ENCODE measurements at places on chromosomes 2 and 18.

GRCh38 chr2:127191331-127192219 is 28.5 kb downstream of the CYP27C1 start:
- no peak for DNase-seq

GRCh38 chr2:208266936-208267335 is 881 bp downstream of the PIKFYVE start:
- DNase-seq = no peak

DNA sequence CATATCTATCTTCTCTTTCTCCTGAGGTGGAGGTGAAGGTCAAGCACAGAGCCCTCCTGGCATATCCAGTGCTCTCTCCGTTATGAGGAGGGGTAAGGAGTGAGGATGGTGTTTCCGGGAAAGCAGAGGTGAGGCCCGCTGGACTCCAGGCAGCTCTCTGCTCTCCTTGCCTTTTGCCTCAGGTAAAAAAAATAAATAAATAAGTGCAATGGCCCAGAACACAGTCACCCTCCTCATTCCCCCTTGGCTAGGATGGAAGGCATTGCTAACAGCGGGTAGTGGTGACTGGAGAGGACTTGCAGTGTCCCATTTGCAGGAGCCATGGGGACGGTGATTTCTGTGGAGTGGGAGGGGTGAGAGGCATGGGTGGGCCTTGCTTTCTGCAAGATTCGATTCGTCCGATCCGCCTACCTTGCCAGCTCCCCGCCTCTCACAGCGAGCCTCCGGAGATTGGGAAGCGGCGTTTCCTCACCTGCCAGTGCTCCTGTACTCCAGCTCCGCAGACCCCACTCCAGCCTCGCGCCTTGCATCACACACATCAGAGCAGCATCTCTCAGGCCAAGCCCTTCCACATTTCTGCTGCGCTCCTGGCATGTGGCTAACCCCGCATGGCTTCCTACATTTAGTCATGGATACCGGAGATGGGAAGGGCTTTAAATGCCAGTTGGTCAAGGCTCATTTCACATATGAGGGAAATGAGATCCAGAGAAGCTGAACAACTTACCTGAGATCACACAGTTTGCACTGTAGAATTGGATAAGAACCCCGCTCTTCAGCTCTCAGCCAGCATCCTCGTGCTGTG is 155.2 kb downstream of the VAPA start:
- DNase-seq = no peak

- no peak for DNase-seq
Measured at GRCh38 chr2:42951263-42951938, 159.0 kb upstream of the HAAO start.

DNA sequence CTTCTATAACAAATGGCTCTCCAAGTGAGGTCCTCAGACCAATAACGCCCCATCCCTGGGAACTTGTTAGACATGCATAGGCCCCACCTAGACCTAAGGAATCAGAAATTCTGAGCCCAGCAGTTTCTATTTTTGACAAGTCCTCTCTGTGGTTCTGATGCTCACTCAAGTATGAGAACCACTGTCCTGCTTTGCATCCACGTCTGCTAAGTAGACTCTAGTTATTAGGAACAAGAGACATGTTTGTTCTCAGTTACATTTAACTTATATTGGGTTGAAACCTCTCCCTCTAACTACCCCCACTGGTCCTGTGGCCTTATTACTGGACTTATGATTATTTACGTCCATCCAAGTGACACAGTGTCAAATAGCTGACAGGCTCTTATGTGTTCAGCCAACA is 70.3 kb downstream of the TMEM17 start:
- DNase-seq = no peak

- DNase-seq = no peak
Measured at GRCh38 chr2:74181739-74182138, 3.1 kb upstream of the MOB1A start.

- no peak for DNase-seq
Measured at GRCh38 chr2:46505472-46505783, 26.1 kb downstream of the TMEM247 start.

DNA sequence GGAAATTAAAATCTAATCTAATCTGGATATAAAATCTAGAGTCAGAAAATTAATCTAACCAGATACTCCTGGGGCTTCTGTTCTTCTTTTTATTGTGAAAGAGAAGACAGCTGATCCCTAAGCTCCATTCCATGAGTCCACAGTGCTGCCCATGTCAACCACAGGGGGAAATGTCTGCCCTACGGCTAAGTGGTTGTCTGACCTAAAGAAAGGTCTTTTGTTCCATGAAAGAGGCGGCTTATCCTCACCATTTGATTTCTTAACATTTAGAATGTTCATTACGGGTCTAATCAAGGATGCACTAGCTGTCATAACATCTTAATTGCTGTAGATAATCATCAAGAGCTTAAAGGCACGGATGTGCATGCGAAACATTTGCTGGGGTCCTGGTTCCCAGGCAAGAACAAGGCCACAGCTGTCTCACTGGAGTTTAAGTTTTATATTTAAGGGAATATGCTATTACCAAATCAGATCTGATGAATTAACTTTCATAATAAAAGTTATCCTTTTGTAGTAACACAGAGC is 162.6 kb downstream of the PAX3 start:
- DNase-seq = no peak

GRCh38 chr2:85539361-85540132 is 579 bp downstream of the MAT2A start:
- DNase-seq = peak; percentile 40

- DNase-seq = no peak
Measured at GRCh38 chr2:136727973-136728699, 37.2 kb upstream of the THSD7B start.

DNA sequence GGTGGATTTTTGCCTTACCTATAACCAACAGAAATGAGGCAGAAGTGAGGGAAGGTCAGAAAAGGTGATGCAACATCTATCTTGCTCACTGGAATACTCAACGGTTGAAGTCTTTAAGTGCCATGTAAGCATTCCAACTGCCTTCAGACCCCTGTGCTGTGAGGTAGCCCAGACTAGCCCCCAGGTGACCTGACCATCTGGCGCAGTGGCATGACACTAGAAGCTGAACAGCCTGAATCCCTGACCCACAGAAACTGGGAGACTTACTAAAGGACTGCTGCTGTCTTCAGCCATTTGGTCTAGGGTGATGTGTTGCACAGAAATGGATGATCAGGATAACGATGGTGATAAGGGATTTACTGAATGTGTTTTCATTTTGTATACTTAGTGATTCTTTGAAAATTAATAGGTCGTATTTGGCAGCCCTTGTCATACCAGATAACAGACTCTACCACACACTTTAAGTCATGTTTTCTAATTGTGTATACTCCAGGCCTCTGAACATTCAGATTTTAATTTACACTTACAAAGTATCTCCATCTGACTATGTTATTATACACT is 161.5 kb downstream of the STK39 start:
- DNase-seq = no peak

GRCh38 chr2:191839918-191840804 is 6.7 kb downstream of the CAVIN2 start:
- no peak for DNase-seq

GRCh38 chr2:48194641-48195040 is 288.3 kb upstream of the FBXO11 start:
- DNase-seq = no peak

DNA sequence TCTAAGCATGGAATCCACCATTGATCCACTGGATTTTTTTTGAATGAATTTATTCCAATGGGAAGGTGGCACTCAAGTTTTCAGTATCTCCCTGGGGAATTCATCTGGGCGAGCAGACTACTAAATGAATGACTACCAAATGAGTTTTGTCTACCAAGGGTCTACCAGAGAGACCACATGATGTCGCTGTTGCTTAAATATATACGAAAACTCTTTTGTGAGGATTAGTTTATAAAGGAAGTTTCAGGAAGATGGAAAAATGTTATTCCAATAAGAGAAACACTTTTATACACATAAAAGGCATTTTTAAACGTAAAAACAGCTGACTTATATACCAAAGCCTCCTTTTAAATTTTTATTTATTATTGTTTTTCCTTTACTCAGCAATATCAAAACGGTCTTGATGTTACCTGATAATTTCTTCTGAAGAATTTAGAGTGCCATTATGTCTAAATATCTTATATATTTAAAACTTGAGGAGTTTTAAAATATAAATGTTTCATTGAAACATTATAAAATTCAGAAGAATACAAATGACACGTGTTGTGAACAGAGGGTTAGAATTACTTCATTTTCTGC is 139.7 kb downstream of the HRH4 start:
- peak; percentile 55 for DNase-seq

GRCh38 chr2:209505410-209505809 is 81.6 kb downstream of the MAP2 start:
- DNase-seq = no peak

DNA sequence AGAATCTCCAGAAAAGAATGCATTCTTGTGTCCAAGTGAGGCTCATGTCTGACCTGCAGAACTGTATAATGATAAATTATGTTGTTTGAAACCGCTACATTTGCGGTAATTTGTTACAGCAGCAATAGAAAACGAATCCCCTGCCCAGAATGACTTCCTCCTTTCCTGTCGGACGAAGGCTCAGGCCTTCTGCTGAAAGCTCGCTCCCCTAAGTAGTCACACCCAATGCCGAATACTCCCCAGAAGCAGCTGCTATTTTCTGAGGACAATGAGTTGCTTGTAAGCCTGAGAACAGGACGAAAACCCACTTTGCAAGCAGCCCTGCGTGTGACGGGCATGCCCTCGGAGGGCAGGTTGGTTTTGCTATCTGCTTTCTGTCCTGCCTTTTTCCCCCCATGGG is 27.7 kb upstream of the PTPN4 start:
- DNase-seq = no peak

DNA sequence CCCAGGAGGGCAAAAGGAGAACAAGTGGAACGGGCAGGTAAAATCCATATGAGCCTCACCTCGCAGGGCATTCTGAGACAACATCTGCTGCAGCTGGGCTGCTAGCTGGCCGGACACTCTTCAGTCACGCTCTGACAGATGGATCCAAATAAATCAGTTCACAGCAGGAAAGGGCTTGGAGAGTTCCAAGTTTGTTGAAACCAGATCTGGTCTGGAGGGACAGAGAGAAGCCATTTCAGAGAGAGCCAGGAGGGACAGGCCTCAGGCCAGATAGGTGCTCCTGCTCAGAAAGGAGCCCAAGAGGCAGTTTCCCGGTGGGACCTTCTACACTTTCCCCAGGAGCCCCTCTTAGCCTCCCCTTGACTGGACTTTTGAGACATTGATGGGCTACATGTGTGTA is 28.2 kb upstream of the TNP1 start:
- DNase-seq = no peak

DNA sequence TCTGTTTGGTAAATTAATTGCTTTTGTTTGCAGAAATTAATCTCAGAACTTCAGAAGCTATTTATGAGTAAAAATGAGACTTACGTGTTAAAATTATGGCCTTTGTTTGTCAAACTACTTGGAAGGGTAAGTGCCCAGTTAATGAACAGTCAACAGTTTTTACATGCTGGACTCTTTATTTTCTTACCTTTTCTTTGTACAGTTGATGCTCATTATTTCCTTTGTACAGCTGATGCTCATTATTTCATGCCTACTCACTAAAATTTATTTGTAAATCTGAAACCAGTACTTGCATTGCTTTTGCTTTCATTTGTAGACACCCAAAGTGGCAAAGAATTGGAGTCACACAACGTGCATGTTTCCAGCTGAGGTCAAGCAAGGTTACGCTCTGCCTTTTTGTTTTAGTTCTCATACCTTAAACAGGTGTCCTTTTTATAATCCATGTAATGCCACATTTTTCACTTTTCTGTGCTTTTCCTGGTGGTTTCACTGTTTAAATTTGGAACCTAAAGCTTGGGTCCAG is 13.3 kb downstream of the RIF1 start:
- no peak for DNase-seq

DNA sequence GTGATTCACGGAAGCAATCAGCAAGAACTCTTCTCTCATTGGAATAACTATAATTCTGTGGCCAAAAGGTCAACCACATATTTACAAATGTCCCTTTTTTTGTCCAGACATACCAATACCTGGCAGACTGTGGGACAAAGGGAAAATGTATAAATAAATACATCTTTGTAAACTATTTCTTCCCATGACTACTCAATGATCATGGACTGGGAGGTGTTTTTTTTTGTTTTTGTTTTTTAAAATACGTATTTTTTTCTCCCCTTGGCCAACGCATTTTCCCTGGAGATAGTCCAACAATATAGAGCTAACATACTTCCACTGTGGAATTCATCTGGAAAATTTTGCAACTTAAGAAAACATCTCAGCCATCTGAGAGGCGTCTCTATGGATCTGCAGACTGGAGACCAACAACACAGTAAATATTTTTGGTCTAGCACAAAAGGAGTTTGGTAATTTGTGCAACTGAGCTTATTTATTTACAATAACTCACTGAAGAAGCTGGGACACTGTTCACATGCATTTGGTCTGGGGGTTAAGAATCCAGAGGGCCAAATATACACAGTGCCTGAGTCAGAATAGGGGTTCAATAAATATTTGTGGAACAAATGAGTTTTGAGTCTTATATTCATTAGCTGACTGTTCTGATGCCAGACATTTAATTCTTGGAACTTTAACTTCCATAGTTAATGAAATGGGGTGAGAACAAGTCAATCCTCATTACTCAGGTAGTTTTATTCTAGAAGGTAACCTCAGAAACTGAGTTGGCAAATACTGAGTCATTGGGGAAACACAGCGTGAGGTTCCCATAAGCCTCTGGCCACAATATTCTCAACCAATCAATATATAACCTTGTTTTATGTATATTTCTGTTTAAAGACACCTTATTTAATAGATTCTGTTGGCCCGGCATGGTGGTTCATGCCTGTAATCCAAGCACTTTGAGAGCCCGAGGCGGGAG is 36.2 kb downstream of the CCBE1 start:
- no peak for DNase-seq

GRCh38 chr2:86791573-86791972 is 860 bp upstream of the CD8A start:
- DNase-seq = no peak

DNA sequence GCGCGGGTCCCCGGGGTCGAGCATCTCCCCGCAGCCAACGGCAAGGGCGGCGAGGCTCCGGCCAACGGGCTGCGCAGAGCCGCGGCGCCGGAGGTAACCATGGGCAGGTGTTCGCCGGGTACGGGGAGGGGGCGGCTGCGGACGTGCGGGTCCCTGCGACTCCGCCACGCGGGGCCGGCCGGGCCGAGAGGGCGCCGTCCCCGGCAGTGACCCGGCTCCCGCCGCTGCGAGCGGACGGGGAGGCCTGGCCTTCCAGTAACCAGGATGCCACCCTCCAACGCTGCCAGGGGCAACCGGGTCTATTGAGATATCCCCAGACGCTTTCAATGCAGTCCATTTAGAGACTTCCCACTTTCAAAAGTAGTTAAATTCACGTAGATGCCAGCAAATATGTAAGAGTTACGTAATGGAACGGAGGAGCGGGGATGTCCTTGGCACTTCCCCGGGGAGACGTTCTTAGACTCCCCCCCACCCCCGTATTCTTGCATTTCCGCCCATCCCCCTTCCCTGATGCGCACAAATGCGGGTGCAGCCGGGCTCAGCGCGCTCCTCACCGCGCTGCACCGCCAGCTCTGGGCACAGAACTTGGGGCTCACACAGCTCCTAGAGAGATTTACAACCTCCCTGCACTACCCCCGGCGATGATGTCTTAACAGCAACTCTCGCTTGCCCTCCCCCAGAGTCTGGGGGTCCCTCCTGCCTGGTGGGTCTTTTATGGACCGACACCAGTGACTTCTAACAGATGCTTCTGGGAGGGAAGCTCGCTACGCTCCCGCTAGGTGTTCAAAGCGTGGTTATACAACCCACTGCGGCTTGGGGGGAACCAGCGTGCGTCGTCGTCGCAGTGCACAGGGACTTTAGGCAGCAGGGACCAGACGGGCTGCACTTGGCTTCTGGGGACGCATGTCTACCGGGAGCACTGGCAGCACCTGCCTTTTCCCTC is 657 bp downstream of the SGPP2 start:
- DNase-seq = peak; percentile 49
